A673 (cell line): ENCODE measurements at places on chromosomes 13 and 19. TPM values are rescaled to one million over a fixed set of nuclear protein-coding genes. Genes with fewer than 3 reads are reported as not detected.

DNA sequence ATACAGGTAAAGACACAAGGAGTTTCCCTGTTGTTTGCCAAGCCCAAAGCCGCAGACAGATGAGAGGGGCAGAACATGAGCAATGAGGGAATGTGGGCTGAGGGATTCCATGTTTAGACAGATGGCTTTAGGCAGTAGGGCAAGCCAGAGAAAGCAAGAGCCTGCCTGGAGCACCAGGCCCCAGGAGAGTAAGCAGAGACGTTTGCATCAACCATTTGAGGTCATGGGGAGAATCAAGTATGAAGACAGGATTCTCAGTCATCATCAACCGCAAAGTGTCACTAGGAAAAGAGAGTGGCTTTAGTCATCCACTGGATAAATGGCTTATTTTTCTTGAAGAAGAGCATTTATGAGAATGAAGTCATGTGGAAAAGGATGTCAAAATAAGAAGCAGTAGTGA, 184.7 kb downstream of the COG6 start:
- no peak for DNase-seq
- no peak overlapping the region for H3K27ac ChIP-seq
- no peaks in the 10 kb centered on the region for H3K36me3 ChIP-seq
- H3K27me3 ChIP-seq: peaks cover 9% of the 10 kb centered on the region
- no peaks in the 10 kb centered on the region for H3K4me1 ChIP-seq
- H3K4me3 ChIP-seq: no peak overlapping the region

DNA sequence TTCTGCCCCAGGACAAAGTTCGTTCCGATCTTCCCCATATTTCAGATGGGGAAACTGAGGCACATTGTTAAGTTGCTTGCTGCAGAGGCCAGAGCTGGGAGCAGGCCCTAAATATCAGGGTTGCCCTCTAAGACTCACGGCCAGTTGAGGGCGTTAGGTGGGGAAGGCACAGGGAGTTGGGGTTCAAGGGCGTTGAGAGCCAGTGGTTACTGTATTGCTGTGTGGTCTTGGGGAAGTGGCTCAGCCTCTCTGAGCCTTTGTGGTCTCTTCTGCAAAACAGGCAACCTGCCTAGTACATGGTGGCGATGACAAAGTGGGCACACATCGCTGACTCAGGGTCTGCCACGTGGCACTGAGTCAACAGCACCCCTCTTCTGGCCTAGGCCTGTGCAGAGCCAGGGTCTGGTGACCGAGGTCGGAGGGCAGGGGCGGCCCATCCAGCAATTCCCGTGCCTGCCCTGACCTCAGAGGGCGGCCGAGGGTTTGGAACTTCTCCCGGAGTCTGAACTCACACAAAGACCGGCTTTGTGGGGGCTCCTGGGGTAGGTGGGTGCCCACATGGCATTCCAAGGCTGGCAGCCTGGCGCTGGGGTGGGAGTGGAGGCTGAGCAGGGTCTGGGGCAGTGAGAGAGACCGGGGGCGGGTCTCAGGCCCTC, 10.2 kb downstream of the TNFAIP8L1 start:
- H3K36me3 ChIP-seq: peaks cover 18% of the 10 kb centered on the region
- DNase-seq: no peak

GRCh38 chr13:111153977-111154332, 38.8 kb downstream of the ARHGEF7 start:
- DNase-seq: peak; percentile 46
- no peaks in the 10 kb centered on the region for H3K4me1 ChIP-seq
- H3K4me3 ChIP-seq: peak overlapping the region; percentile 77
- H3K36me3 ChIP-seq: no peaks in the 10 kb centered on the region

DNA sequence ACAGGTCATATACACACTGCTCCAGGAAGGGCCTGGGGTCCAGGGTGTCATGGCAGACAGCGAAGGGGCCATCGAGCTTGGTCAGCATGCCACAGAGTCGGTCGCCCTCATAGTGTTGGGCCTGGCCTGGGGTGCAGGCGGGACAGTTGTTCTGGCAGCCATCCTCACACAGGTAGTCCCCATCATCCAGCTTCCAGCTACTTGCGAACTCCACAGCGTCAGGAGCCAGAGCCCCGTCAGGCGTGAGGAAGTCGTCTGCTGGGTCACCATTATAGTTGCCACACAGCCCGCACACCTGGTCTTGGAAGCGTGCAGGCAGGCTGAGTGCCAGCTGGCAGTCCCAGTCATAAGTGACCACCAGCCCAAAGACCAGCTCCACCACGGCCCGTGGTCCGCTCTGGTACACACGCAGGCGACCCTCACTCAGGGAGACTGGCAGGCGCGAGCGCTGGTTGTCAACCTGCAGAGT, 16.2 kb downstream of the FCGBP start:
- no peaks in the 10 kb centered on the region for H3K27me3 ChIP-seq
- H3K4me1 ChIP-seq: no peaks in the 10 kb centered on the region
- no peak for DNase-seq
- peaks cover 6% of the 10 kb centered on the region for H3K36me3 ChIP-seq
- H3K4me3 ChIP-seq: no peak overlapping the region
- H3K27ac ChIP-seq: no peak overlapping the region

DNA sequence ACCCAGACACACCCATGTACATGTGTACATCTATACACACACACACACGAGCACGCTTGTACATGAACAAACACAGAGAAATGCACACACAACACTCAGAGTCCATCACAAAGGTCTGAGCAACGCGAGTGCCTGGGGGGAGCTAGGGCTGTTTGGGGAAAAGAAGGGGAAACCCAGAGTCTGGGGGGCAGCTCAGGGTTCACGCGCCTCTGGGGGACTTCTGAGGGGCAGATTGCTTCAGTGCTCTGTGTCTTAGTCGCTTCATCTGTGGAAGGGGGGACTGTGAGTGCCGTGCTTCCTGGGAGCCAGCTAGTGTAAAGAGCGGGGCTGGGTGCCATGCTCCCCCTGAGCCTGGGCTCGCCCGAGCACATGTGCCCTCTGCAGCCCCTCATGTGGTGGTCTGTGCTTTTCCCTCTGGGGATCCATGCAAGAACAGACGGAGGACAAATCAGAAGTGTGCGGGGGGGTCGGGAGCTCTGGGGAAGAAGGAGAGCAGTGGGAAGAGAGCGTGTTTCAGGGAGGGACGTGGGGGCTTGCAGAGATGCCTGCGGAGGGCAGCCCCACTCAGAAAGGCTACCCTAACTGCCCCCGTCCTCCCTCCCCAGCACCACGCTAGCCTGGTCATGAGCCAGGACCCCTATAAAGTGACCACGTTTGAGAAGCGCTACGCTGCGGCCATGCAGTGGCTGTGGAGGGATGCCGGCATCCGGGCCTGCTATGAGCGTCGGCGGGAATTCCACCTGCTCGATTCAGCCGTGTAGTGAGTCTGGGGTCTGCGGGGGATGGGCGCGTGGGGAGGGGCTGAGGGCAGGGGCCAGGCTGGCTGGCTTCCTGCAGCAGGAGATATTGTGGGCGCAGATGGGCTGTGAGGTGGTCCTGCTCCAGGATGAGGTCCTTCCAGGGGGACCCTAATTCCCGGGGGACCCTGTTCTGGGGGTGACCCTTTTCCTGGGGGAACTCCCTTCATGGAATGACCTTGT, 14.0 kb downstream of the GNA15 start:
- no peak overlapping the region for H3K4me3 ChIP-seq
- no peaks in the 10 kb centered on the region for H3K27me3 ChIP-seq
- no peak for DNase-seq
- H3K4me1 ChIP-seq: peaks cover 2% of the 10 kb centered on the region
- H3K36me3 ChIP-seq: no peaks in the 10 kb centered on the region

- no peak for DNase-seq
- H3K27me3 ChIP-seq: no peaks in the 10 kb centered on the region
- no peaks in the 10 kb centered on the region for H3K4me1 ChIP-seq
- H3K4me3 ChIP-seq: no peak overlapping the region
- H3K27ac ChIP-seq: no peak overlapping the region
- peaks cover 57% of the 10 kb centered on the region for H3K36me3 ChIP-seq
Observed at GRCh38 chr19:5641171-5641570, 18.3 kb downstream of the SAFB start.

DNA sequence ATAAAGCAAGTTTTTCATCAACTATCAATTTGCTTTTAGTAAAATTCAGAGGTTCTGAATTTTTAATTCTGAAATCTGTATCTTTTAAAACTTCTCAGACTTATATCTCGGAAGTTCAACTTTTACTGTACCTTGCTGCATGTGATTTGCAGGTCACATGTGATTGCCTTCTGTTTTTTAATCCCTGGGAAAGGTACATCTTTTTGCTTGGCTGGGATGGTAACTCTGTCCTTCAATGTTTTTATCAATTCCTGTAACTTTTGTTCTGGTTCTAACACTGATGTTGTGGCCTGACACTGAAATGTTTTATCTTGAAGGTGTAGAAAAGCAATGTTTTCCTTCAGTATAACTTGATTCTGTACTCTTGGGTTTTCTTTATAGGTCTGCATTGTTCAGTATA, 16.2 kb upstream of the NAA16 start:
- no peaks in the 10 kb centered on the region for H3K4me1 ChIP-seq
- no peak overlapping the region for H3K4me3 ChIP-seq
- H3K27ac ChIP-seq: no peak overlapping the region
- no peak for DNase-seq
- H3K36me3 ChIP-seq: no peaks in the 10 kb centered on the region

EDDM13 gene
- not detected in 2 replicates for total RNA-seq
